HT1080 (cell line): ENCODE measurements at places on chromosomes 4 and X.

DNA sequence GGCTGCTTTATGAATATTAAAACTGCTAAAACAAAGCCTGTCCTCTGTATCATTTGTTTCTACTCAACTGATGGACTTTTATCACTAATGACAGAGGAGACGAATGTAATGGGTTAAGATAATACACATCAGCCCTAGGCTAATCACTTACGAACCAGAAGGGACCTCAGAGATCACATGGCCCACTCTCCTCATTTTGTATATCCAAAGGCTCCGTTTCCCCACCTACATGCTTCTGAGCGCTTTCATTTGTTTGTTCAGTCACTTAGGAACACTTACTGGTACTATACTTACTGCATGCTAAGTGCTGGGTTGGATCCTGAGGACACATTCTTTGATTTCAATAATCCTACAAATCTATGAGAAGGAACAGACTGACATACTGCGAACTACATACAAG lies 169.3 kb downstream of the CEP135 start:
- DNase-seq: no peak

GRCh38 chr4:120053911-120054310 lies 12.7 kb downstream of the MAD2L1 start:
- no peak for DNase-seq

GRCh38 chr4:168797194-168797593 lies 212.9 kb downstream of the CBR4 start:
- peak; percentile 83 for DNase-seq

- DNase-seq: no peak
These were observed 227.3 kb upstream of the CENPE start for GRCh38 chr4:103425406-103425805.

DNA sequence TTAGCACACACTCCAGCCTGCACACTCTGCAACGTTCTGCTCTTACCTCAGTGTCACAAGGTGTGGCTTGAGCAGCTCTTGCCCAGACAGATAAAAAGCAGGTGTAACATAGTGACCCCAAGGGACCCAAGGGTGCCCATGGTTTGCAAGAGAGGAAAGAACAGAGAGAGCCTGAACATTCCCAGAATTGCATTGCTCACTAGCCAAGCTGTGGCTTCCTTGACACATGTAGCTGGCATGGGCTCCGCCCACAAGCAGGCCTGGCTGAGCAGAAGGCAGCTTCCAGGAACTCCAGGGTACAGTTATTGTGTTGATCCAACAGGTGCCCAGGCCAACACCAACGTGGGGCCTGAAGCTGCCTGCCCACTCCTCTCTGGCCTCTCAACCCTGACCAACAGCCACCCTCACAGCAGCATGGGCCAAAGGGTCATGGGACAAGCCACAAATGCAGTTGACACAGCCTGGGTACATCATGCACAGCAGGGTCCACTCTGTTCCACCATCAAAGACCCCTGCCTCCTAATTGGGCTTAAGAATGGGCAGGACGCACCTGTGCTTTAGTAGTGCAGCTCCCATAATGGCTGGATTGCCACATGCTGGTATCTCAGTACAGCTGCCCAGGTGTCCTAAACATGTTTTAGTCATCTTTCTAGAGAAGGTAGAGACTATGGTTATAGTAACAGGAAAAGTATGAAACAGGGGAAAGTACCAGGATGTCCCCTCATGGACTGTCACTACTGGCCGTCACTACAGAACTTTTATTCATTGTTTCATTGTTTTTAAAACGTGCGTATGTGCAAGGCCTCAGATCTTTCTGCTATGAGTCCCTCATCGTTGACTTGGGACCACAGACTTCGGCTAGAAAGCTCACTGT lies 73.7 kb upstream of the ACSL1 start:
- DNase-seq: no peak

- DNase-seq: no peak
These were observed 397.5 kb upstream of the PPP1R2C start for GRCh38 chrX:43175434-43175833.

GRCh38 chr4:47873877-47874541 lies 36.1 kb upstream of the CORIN start:
- no peak for DNase-seq

- DNase-seq: no peak
These were observed 452.1 kb upstream of the BOD1L1 start for GRCh38 chr4:14079601-14080000.

GRCh38 chrX:77502951-77503525 lies 55.8 kb downstream of the FGF16 start:
- DNase-seq: no peak

- DNase-seq: no peak
These were observed 13.2 kb downstream of the EFHC2 start for GRCh38 chrX:44330227-44330626.

DNA sequence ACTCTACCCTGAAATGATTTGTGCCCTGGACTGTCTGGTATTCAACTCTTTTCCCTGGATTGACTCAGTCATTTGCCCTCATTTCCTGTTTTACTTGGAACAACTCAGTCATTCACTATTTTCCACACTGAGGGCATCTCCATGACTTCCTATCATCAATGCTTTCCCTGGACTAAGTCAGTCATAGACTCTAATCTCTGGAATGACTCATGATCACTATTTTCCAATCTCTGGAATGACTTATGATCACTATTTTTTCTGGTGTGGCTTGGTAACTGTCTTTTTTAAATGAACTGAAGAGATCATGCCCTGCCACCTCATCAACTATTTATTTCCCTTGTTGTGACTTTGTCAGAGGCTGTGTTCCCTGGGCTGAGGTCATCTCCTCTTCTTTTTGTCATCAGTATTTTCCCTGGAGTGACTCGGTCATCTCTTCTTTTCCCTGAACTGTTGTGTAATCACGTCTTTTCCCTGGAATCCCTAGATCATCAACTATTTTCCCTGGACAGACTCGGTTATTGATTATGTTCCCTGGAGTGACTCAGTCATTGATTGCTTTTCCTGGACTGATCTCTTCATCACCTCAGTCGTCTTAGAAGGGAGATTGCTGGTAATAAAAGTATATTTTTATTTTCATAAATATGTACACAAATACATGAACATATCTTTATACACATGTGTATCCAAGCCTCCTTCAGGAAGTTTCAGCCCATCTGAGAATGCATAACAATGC lies 327.1 kb upstream of the VCX start:
- DNase-seq: peak; percentile 86

GRCh38 chrX:81405781-81406180 lies 203.9 kb downstream of the SH3BGRL start:
- DNase-seq: no peak

GRCh38 chr4:161767116-161767515 lies 396.7 kb downstream of the FSTL5 start:
- peak; percentile 81 for DNase-seq

DNA sequence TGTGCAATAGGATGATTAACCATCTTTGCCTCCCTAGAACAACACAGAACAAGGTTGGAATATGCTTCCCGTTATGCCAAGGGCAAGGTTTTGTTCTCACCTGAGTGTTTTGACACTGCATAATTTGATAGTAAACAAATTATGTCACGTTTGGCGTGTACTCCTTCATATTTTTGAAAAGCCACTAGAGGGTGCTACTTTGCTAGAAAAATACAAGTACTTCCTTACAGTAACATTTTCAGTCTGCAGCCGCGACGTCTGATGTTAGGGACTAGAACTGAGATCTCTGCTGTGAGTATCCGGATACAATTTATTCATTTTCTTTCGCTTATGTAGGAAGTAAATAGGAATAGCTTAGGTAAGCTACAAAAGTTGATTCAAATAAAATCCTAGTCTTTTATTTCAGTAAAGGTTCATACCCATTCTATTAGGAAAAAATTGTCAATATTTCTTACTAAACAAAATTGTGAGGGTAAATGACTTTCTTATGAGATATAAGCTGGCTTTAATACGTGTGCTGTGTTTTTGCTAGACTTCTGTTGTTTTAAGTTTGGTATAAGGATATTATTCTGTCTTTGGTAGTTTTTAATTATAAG lies 181.1 kb upstream of the WDFY3 start:
- DNase-seq: peak; percentile 42

DNA sequence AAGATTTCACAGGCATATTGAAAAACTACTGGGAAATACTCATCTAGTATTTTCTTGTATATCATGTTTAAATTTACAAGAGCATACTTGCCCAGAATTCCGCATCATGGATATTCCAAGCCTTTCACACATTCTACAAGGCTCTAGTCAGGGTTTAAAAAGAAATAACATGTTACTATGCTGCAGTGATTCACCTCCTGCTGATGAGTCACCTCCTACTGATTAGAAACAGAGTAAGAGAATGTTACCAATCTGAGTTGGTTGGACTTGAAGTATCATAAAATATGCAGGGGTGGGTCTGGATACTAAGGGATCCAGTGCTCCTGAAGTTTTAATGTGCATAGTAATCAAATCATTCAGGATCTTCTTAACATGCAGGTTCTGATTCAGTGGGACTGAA lies 192.0 kb upstream of the ANK2 start:
- peak; percentile 93 for DNase-seq
